ENCODE measurements at places on chromosomes 4 and X.

- no peak overlapping the region for H3K4me3 ChIP-seq
- peaks cover 10% of the 10 kb centered on the region for H3K27me3 ChIP-seq
- no peak for DNase-seq
- H3K27ac ChIP-seq: no peak overlapping the region
Observed at GRCh38 chr4:88843067-88843685, 145.5 kb upstream of the NAP1L5 start.

GRCh38 chr4:185865901-185866328 is 53.9 kb upstream of the SORBS2 start:
- H3K27ac ChIP-seq: no peak overlapping the region
- no peak overlapping the region for H3K4me3 ChIP-seq
- no peaks in the 10 kb centered on the region for H3K27me3 ChIP-seq
- no peaks in the 10 kb centered on the region for H3K4me1 ChIP-seq

- no peak overlapping the region for H3K4me3 ChIP-seq
- H3K27ac ChIP-seq: no peak overlapping the region
- no peaks in the 10 kb centered on the region for H3K27me3 ChIP-seq
- H3K36me3 ChIP-seq: peaks cover 19% of the 10 kb centered on the region
- no peaks in the 10 kb centered on the region for H3K4me1 ChIP-seq
Observed at GRCh38 chr4:142202404-142203332, 566.3 kb downstream of the IL15 start.

DNA sequence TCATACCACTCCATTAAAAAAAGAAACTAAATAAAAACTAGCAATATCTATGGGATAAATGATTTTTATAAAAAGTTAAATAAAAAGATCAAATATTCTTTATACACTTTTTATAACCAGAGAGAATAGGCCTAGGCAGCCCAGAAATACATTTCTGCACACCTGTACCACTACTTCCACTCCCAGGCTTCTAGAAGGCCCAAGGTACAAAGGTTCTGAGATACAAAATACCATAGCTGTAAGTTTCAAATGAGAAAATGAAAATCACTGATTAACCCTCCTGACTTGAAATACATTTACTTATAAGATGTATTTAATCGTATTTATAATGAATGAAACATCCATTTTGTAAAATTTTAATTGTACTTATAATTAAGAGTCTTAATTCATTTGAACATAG is 226.5 kb upstream of the MAB21L2 start:
- H3K4me1 ChIP-seq: no peaks in the 10 kb centered on the region
- H3K4me3 ChIP-seq: no peak overlapping the region
- no peaks in the 10 kb centered on the region for H3K36me3 ChIP-seq
- DNase-seq: no peak

DNA sequence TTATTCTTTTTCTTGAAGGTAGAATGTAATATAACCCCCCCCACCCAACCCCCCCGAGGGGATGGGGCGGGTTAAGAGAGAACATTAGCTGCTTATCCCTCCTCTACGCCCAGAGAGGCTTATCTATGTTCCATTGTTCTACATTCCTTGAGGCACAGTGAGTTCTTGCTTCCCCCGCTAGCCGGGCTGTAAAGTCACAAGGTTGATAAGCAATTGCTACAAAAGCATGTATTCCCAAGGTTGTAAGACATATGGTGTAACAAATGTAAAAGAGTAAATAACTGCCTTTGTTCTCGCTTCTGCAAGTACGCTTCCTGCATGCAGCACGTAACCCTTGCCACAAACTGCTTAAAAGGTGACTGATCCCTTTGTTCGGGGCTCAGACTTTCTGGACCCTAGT is 8.2 kb downstream of the DCAF8L2 start:
- no peak for DNase-seq
- no peaks in the 10 kb centered on the region for H3K27me3 ChIP-seq
- no peak overlapping the region for H3K4me3 ChIP-seq
- no peaks in the 10 kb centered on the region for H3K4me1 ChIP-seq

- no peaks in the 10 kb centered on the region for H3K27me3 ChIP-seq
- DNase-seq: no peak
- no peaks in the 10 kb centered on the region for H3K36me3 ChIP-seq
- H3K4me3 ChIP-seq: no peak overlapping the region
Observed at GRCh38 chr4:130393642-130394041, 1297.7 kb downstream of the C4orf33 start.

Measured in activated CD8-positive, alpha-beta T cell treated with anti-CD3 and anti-CD28 coated beads, Interleukin-2, amount 10 ng/mL, durations not matched to agents 7 days and 5 days (primary cell).